ENCODE measurements at places on chromosomes 4 and X. TPM values are rescaled to one million over a fixed set of nuclear protein-coding genes. Genes with fewer than 3 reads are reported as not detected.

- no peak for ATAC-seq
Measured at GRCh38 chrX:101749436-101749835, 89.8 kb upstream of the ARMCX2 start.

DNA sequence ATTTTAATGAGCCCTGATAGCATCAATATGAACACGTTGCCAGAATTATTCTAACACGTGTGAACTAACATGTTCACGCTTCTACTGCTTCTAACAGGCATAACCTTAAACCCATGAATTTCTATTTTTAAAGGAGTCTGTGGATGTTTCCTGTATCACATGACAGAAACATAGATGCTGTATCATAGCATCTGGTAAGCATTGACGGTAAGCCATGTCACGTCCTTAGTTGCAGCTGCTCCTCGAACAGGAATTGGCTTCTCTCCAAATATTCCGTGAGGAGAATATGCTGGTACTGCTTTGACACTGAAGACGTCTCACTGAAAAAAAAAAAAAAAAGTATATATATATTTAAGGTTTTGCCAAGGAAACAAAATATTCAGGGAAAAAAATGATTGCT is 105.1 kb upstream of the MXRA5 start:
- no peak for ATAC-seq

- no peak for ATAC-seq
Measured at GRCh38 chrX:118350706-118351105, 4.8 kb downstream of the WDR44 start.

DNA sequence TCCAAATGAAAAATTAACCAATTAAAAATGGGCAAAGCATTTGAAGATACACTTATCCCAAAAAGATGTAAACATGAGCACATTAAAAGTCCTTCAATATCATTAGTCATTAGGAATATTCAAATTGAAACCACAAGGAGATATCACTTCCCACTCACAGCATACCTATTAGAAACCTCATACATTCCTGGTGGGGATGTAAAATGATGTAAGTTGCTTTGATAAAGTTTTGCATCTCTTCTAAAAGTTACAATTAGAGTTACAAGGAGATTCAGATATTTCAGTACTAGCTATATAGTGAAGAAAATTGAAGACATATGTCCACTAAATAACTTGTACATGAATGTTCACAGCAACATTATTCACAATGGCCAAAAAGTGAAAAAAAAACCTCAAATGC is 1109.3 kb upstream of the LCORL start:
- no peak for ATAC-seq

DNA sequence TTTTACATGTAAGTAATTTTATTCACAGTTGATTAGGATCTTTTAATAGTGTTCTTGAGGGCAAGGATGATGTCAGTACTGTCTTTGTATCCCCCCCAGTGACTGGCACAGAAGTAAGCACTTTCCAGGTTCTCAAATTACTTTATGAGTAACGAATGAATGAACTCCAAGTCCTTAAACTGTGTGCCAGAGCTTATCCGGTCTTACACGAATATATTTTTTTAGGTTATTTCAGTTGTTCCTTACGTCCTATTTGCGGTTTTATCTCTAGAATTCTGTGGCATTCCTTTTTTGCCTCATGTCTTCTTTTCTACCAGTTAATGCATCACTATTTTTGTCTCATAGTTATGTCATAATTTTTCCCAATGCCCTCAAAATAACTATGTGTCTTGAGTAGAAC is 106.9 kb upstream of the MID1IP1 start:
- no peak for ATAC-seq

- ATAC-seq = no peak
Measured at GRCh38 chrX:152313529-152314302, 137.4 kb downstream of the GABRA3 start.

DNA sequence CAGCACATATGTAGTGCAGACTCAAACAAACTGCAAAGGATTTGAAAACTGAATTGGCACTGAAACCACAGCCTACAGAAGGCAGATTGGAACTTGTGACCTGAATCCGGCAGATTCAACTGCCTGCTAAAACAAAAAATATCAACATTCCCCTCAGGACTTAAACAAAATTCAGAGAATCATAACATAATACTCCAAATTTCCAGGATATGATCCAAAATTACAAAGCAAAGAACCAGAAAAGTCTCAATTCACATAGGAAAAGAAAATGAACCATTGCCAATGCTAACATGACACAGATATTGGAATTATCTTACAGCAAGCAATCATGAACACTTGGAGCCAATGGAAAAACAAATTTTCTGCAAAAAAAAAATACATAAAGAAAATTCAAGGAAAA is 250.4 kb downstream of the PRDM5 start:
- no peak for ATAC-seq

- ATAC-seq = no peak
Measured at GRCh38 chr4:152556283-152556682, 20.4 kb upstream of the FBXW7 start.

- peak; percentile 42 for ATAC-seq
Measured at GRCh38 chr4:1177274-1178141, 5.1 kb upstream of the SPON2 start.

DNA sequence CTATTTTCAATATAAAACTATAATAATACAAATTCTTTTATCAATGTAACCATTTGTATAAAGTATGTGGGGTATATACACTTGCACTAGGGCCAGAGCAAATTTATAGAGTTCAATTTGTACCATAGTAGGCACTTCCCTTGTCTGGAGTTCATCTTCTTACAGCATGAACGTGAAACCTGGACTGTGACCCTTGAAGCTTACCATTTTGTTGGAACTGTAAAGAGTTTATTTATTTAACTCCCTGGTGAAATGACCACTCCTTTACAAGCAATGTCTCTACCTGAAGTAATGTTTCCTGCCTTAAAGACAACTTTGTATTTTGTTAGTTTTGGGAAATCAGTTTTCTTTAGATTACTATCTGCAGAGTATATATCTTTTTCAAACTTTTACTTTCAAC is 188.2 kb downstream of the ARAP2 start:
- no peak for ATAC-seq

DNA sequence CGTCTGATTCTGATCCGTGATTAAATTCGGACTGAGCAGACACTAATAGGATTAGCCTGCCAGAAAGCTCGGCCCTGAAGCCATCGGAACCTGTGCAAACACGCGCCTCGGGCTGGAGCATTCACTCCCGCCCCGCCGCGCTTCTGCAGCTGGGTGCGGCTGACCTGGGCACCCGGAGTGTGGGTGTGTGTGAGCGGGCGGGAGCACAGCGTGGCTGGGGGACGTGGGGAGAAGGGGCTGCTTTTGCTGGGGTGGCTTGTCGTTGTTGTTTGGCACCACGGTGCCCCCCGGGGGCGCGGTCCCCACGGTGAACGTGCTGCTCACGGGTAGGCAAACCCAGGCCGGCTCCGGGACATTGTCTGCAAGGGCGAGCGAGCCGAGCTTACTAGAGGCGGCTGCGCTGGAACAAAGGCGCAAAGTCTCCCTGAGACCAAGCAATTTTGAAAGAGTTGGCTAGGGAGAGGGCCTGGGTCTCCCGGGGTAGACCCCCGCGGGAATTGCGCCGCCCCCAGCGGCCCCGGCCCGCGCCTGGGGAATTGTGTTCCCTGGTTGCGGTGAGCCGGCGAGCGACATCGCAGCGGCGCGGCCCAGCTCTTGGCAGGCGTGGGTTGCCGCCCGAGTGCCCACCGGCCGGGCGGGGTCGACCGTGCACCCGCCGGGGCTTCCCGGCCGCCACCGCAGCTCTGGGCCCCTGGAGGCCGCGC is 1.4 kb downstream of the MAMLD1 start:
- ATAC-seq = no peak

- ATAC-seq = no peak
Measured at GRCh38 chr4:140281828-140282552, 91.5 kb upstream of the SCOC start.

- ATAC-seq = peak; percentile 36
Measured at GRCh38 chr4:15996773-15997172, 33.8 kb upstream of the FGFBP2 start.

DNA sequence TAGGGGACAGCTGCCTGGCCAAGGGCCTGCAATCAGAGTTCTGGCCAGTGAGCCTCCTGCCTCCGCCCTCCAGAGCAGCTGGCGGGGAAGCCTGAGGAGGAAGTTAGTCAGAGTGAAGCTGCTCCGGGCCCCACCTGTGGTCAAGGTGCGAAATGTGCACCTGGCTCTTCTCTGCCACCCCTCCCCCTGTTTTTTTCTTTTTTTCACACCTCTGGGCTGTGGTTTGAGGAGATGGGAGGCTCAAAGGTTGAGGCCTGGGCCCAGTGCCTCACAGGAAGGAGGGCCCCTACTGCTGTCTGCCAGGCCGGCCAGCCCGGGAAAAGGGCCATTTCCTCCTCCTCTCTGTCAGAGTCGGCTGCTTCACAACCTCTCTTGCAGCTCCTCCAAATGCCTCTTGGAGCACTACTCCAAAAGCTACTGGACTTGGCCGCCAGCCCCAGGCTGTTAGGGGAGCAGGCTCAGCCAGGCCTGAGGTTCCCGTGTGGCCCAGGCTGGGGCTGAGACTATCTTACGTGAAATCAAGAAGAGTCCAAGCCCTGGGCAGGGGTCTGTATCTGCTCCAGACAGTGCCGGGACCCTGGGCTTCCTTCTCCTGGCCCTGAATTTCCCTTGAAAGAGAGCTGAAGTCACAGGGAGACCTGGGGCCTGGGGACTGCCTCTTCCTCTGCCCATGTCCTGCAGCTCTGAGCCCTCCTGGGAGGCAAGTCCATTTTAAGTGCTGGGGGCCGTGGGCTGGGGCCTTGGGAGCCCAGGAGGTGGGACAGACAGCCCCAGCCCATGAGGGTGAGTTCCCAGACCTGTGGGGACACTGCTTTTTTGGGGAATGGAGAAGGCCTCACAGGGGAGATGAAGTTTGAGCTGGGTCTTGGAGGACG is 4.5 kb upstream of the CXCR3 start:
- peak; percentile 44 for ATAC-seq

GRCh38 chr4:168880811-168881595 is 129.1 kb downstream of the CBR4 start:
- ATAC-seq = no peak

DNA sequence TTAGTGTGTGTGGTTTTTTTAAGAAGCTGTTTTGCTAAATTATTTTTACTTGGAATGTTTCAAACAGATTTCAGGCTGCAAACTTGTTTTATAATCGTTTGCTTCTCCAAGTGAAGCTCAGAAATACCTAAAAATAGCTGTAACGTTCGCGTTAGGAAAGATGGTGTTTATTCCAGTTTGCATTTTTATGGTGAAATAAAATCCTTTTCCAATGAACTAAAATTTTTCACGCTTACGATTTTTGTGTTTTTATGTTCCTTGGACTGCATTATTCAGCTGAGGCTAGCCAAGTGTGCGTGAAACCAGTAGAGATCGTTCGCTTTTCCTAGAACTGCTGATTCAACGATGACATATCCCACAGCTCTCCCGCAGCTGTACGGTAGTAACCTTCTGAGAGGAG is 10.9 kb downstream of the AKAP17A start:
- no peak for ATAC-seq

DNA sequence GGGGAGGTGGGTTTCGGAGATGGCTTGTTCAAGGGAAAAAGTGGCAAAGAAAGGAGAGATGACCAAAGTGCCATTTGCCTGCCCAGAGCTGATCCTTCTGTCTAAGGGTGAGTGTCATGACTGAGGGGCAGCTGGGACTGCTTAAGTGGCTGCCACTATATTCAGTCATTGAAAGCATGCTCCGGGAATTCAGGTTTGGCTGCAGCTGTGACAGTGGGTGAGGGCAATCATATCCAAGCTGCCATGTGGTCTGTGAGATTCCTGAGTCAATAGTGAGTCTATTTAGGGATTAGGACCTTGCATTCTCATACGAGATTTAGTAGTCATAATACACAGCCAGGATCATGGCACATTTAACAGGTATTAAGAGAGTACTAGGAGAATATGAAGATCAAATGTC is 138.8 kb upstream of the BANK1 start:
- no peak for ATAC-seq

- ATAC-seq = no peak
Measured at GRCh38 chr4:133493776-133494175, 344.7 kb downstream of the PCDH10 start.

DNA sequence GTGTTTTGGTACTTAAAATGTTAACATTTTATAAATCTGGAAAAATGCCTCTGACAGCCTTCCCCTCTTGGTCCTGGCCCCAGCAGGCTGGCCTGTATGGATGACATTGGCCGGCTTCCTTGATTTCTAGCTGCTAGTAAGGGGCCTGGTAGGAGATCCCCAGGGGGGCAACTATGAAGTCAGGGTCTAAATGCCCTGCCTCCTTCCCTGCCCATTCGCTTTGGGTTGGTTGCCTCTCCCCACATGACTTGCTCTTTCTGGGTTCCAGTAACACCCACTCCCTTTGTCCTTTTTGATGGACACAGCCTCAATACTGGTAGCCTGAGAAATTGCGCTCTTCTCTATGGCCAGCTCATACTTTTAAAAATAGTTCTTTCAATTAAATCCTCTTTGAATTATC is 78.0 kb upstream of the MAD2L1 start:
- no peak for ATAC-seq

- no peak for ATAC-seq
Measured at GRCh38 chr4:4735870-4736269, 123.6 kb upstream of the MSX1 start.

DNA sequence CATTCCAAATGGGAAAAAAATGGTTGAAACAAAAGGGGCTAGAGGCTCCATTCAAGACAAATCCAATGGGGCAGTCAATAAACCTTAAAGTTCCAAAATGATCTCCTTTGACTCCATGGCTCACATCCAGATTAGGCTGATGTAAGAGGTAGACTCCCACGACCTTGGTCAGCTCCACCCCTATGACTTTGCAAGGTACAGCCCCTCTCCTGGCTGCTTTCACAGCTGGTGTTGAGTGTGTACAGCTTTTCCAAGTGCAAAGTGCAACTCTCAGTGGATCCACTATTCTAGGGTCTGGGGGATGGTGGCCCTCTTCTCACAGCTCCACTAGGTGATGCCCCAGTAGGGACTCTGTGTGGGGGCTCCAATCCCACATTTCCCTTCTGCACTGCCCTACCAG is 21.5 kb downstream of the SULT1B1 start:
- ATAC-seq = no peak

GRCh38 chr4:125725957-125726525 is 411.3 kb downstream of the FAT4 start:
- no peak for ATAC-seq

- ATAC-seq = peak; percentile 32
Measured at GRCh38 chr4:47071901-47072341, 40.6 kb downstream of the GABRB1 start.

- no peak for ATAC-seq
Measured at GRCh38 chr4:54898056-54898562, 227.3 kb downstream of the KDR start.

GRCh38 chrX:10512741-10513140 is 107.6 kb downstream of the MID1 start:
- no peak for ATAC-seq

- ATAC-seq = no peak
Measured at GRCh38 chrX:24264383-24264782, 49.5 kb downstream of the SUPT20HL2 start.

Gene ZAR1
- total RNA-seq = not detected

Gene PFKFB1
- 0.42 TPM for total RNA-seq

Gene AGTR2
- not detected for total RNA-seq

Gene RAB9B
- 1.3 TPM for total RNA-seq

Gene LRRC66
- total RNA-seq = 0.65 TPM

Gene ZGRF1
- 41.9 TPM for total RNA-seq

Gene PHEX
- 1.9 TPM for total RNA-seq

Data from activated T-helper 17 cell treated with anti-CD3 and anti-CD28 coated beads, Interleukin-2, amount 50 U/mL, for 72 hours (primary cell).